NCI-H1436 treated with DMSO at 0.1 percent for 48 hours (cell line): ENCODE measurements at places on chromosomes 3 and 15.

GRCh38 chr15:87764461-87765240, 491.9 kb downstream of the NTRK3 start:
- DNase-seq: no peak

GRCh38 chr3:62884096-62884870, 9.1 kb upstream of the CADPS start:
- DNase-seq: no peak

DNA sequence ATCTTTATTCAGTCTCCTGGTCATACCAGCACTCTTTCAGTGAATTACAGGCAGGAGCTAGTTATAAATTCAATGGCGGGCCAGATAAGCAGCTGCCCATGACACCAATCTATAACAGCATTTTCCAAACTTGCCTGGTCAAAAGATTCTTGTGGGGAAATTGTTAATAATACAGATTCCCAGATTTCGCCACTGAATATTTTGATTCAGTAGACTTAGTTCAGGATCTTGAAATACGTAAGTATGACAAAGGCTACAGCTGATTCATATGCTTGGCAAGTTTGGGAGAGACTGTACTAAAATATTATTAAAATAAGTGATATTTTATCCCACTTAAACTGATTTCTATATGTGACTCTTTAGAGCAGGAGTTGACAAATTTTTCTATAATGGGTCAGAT, 119.3 kb downstream of the TMCO5A start:
- DNase-seq: no peak

- DNase-seq: no peak
These were observed 1163.7 kb downstream of the SI start for GRCh38 chr3:163914567-163914966.
